ENCODE measurements at places on chromosomes 6 and 20.
A peak's percentile ranks its signal among the peaks of the same experiment; 100 is the strongest.

GRCh38 chr6:53725791-53726575 is 60.4 kb upstream of the KLHL31 start:
- peak; percentile 21 for DNase-seq

DNA sequence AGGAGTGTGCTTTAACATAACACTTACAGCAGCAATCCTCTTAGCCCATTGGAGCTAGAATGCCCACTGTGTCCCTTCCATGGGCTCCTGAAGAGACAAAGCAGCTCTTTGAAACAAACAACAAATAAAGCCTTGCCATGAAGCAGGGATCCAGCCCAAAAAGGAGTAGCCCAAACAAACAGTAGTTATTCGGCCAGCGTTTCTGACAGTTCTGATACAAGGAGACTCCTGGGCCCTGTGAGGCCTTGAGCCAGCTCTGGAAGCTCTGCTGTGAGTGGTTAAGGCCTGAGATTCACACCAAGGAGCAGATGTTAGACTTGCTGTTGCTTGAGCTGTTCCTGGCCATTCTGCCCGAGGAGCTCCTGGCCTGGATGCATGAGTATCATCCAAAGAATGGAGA is 16.9 kb upstream of the ZSCAN16 start:
- DNase-seq = no peak

DNA sequence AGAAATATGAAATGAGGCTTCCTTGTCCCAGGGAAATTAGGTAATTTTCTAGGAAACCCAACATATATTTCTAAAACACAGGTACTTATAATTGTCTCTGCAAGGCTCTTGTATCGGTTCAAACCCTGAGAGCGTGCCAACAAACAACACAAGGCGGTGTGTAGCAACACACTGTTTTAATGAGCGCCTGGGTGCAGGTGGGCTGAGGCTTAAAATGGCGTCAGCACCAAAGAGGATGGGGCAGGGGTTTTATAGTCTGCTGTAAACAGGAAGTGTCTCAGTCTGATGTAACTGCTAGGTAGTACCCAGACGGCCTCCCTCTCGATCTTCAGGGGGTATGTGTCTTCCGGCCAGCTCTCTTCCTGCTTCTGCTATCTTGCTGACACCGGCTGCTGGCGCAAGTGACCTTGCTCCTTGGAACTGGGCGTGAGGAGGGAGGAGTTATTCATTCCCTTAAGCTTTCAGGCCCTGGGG is 69.7 kb downstream of the EPB41L2 start:
- no peak for DNase-seq

- DNase-seq = no peak
Measured at GRCh38 chr6:37520926-37521325, 21.2 kb upstream of the CCDC167 start.

- no peak for DNase-seq
Measured at GRCh38 chr6:50707652-50708300, 5.5 kb upstream of the TFAP2D start.

DNA sequence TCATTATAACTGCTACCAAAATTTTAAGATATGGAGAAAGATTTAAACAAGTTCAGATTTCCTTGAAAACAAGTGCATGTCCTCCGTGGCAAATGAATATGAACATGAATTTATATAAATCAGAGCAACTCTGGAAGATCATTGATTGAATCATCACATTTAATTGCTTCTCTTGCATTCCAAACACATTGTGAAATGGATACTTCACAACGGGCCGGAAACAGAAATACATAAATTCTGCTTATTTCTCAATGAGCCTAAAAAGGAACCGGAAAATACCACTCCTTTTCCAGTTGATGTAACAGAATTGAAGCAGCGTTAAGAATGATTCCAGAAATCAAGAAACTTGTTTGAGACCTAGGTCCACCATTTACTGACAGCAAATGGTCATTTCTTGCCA is 134.6 kb upstream of the BTN3A2 start:
- no peak for DNase-seq

DNA sequence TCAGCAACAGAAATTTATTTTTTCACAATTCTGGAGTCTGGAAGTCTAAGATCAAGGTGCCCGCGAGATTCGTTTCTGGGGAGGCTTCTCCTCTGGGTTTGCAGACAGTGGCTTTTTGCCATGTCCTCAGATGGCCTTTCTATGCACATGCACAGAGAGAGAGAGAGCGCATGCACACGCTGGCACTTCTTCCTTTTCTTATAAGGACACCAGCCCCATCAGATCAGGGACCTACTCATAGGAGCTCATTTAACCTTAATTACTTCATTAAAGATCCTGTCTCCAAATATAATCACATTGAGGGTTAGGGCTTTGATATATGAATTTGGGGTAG is 260.7 kb upstream of the PLCB4 start:
- DNase-seq = no peak

- no peak for DNase-seq
Measured at GRCh38 chr20:46826343-46826984, 68.2 kb upstream of the EYA2 start.

DNA sequence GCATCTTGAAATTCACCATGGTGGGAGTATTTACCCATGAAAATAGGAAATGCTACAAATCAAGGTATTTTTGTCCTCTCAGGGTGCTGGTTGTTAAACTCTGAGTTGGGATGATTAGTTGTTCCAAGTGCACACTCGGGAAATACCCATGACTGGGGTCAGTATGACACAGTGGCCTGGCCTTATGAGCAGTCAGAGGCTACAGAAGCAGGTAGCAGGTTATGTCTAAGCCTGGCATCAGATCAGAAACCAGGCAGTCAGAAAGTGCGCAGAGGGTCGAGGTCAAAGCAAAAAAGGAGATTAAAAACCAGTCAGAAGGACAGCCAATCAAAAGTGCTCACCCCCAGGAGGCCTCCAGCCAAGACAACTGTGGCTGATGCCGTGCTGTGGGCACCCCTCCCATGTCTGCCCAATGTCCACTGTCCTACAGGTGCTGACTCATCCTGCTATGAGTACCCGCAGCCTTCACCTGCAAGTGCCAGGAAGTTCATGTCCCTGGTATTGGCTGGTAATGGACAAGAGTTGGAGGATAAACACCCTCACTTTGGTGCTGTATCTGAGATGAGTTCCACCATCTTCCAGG is 117.4 kb upstream of the SLC24A3 start:
- DNase-seq = no peak

DNA sequence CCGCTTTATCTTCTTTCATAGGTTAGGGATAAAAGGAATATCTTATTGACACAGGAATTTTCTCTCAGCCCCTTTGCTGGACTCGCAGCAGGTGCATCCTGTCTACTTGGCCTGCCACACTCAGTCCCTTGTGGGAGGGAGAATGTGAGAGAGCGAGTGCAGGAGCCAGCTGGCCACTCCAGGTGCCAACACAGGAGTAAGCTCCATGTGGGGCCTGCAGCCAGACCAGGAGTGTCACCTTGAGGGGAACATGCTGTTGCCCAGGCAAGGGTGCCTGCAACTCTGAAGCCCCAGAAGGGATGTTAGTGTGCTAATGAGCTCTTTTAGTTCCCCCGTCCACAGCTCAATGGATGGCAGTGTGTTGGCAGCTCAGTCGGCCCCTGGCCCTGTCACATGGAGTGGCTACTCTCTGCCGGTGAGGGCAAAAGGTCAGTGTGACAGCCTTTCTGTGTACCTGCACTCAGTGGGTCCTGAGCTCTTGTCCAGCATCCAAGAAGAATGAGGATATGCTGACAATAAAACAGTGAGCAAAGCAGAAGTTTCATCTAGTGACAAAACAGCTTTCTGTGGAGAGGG is 57.1 kb downstream of the CRYBG1 start:
- no peak for DNase-seq

- DNase-seq = no peak
Measured at GRCh38 chr20:8829256-8829655, 239.6 kb upstream of the PLCB4 start.

DNA sequence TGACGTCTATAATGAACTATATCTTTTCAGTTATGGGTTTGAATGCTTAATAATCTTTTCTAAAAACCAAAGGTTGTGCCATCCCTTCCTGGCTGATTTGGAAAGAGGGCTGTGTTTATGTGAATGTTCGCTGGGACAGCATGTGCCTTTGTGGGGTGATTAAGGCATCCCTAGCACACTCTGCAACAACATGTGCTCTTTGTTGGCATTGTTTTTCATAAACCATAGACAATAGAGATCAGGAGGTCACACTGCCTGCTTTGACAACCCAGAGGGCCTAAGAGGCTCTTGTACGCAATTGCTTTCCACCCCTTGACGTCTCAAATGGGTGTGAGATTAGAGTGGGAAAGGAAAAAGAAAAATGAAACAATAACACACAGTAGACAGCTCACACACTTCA is 116.0 kb downstream of the LRRC1 start:
- DNase-seq = no peak

DNA sequence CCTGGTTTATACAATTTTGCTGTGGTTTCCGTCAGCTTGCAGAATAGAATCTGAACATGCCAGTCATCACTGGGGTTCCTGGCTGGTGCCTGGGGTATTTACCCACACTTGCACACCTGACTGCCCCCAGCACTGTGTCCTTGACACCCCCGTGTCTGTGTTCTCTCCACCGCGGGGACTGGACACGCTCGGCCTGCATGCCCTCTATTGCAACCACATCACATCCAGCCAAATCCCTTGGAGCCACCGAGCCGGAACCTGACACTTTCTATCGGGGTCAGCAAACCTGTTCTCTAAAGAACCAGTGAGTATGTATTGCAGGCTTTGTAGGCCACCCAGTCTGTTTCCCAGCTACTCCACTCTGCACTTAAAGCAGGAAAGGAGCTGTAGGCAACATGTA is 527.5 kb downstream of the PRKN start:
- no peak for DNase-seq

DNA sequence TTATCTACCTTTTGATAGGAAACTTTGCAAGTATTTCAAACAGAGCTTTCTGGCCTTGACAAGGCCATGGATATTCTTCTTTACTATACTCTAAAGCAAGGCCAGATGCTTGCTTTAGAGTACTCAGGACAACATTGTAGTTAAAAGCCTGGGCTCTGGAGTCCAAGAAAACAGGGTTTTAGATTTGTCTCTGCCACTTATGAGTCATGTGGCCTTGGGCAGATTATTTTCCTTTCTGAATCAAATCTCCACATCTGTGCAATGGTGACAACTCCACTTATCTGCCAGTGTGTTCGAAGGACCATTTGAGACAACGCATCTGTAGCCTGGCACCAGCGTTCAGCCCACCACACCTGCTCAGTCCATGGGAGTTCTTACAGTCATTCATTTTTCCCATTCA is 265.9 kb upstream of the RIN2 start:
- no peak for DNase-seq

GRCh38 chr6:100678027-100678426 is 203.1 kb downstream of the ASCC3 start:
- DNase-seq = no peak

GRCh38 chr20:38840894-38841470 is 35.5 kb downstream of the PPP1R16B start:
- DNase-seq = no peak

DNA sequence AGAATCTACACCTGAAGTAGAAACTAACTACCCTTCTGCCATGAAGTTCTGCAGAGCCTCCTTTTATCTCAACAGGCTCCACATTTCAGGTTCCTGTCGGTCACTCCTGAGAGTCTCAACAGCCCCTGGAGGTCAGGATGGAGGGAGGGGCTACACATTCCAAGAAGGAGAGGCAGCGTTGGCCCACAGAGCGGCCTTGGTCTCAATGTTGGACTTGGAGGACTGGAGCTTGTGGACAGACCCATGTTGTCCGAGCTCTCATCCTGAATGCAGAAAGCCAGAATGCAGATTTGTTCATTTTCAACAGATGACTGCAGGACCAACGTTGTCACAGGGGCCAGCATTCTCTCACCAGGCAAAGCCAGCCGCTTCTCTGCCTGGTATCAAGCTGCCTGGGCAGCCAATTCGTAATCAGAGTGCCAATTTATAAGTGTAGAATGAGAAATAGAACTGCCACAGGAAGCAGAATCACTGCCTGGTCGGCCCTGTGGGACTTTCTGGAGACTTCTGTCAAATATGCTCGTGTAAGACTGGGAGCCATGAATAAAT is 212.5 kb upstream of the SNX9 start:
- no peak for DNase-seq

- no peak for DNase-seq
Measured at GRCh38 chr20:57391439-57392301, 474 bp downstream of the RBM38 start.

GRCh38 chr6:114367315-114367961 is 24.6 kb upstream of the HS3ST5 start:
- DNase-seq = no peak

DNA sequence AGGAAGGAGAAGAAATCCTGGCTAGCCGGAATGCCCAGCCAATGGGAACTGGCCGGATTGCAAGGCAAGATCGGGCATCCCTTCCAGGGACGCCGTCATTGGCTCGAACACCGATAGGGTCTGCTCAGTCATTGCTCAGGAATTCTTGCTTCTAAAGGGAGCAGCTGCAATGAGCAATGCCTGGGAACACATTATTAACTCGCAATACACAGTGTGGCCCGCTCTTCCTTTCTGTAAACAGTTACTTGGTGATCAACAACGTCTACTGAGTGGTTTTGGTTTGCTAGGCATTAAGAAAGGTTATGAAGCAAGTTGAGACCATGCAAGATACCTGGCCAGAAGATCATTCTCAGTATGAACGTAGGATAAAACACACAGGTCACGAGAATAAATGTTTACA is 165.4 kb upstream of the CITED2 start:
- peak; percentile 59 for DNase-seq

- no peak for DNase-seq
Measured at GRCh38 chr6:161274898-161275297, 1.0 kb upstream of the AGPAT4 start.

DNA sequence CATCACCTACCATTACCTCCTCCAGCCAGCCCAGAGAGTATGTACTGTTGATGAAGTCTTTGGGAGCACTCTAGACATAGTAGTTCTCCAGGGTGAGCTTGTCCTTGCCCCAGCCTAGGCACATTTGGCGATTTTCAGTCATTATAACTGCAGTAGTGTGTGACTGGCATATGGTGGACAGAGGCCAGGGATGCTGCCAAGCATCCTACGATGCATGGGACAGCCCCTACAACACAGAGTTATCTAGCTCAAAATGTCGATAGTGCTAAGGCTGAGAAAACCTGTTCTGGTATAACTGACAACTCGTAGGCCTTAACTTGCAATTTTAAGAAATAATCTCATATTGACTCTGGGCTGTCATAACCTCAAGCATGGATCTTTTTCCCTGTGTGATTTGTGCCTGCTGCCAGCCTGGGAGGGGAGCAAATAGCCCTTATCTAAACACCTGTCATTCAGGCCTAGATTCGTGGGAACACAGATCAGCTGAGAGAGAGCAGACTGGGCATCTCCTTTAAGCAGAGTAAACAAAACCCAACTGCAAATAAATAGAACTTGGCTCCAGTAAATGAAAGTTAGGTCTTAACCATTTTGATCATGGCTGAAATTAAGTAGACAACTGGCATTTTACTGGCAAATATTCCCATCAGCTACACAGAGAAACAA is 102.6 kb downstream of the SPTLC3 start:
- no peak for DNase-seq

DNA sequence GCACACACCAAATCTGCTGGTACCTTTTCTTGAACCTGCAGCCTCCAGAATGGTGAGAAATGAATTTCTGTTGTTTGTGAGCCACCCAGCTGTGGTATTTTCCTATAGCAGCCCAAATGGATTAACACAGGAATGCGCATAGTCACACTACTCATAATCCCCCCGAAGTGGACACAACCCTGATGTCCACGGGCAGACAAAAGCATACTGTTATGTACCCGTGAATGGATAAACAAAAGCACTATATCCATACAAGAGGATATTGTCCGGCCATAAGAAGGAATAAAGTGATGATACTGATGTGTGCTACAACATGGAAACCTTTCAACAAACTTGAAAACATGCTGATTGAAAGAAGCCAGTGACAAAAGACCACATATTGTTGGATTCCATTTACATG is 25.1 kb upstream of the RPP40 start:
- no peak for DNase-seq

- DNase-seq = no peak
Measured at GRCh38 chr6:96075826-96076225, 60.1 kb downstream of the FUT9 start.

Data from HFF-Myc (cell line).